ENCODE measurements at places on chromosomes 16 and 17. TPM values are rescaled to one million over a fixed set of nuclear protein-coding genes. Genes with fewer than 3 reads are reported as not detected.

SDR42E1 gene
- total RNA-seq: 0.07 TPM

KRTAP3-1 gene
- total RNA-seq: not detected

KRTAP4-9 gene
- not detected for total RNA-seq

CCL17 gene
- not detected for total RNA-seq

MEOX1 gene
- total RNA-seq: 0.14 TPM

ARHGDIG gene
- total RNA-seq: 0.93 TPM

TIMM22 gene
- 19.5 TPM for total RNA-seq

AMFR gene
- 77.4 TPM for total RNA-seq

THAP11 gene
- total RNA-seq: 22.6 TPM

DNA sequence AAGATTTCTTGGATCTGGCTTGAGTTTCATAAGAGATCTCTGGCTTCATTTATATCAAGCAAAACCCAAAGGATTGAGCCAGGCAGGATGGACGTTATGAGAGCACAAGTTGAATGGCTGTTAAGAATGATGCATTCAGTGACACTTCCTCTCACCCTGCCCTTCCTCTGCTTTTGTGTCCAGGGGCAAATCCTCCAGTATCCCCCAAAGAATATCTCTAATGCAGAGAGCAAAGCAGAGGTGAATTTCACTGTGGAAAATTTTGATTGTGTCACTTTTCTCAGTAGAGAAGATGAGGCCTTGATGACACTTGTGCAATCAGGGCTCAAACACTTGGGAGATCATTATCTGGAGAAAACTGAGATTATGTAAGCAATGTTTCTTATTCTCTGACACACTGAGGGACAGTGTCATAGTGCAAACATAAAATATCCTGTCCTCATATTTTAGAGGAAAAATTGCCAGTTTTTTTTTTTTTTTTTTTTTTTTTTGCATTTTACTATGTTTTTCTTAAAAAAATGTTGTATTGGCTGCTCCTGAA is 25.3 kb downstream of the MARCHF10 start:
- H3K4me1 ChIP-seq: no peaks in the 10 kb centered on the region
- H3K27ac ChIP-seq: no peak overlapping the region
- H3K4me3 ChIP-seq: no peak overlapping the region
- no peaks in the 10 kb centered on the region for H3K27me3 ChIP-seq
- DNase-seq: no peak
- no peaks in the 10 kb centered on the region for H3K36me3 ChIP-seq

- no peak for DNase-seq
- peaks cover 41% of the 10 kb centered on the region for H3K4me1 ChIP-seq
These were observed 879 bp upstream of the ACSF2 start for GRCh38 chr17:50424996-50425681.

GRCh38 chr17:64534187-64534586 is 27.4 kb downstream of the CEP95 start:
- peaks cover 37% of the 10 kb centered on the region for H3K36me3 ChIP-seq
- no peaks in the 10 kb centered on the region for H3K4me1 ChIP-seq
- no peaks in the 10 kb centered on the region for H3K27me3 ChIP-seq
- H3K4me3 ChIP-seq: no peak overlapping the region
- H3K27ac ChIP-seq: no peak overlapping the region

GRCh38 chr16:57607676-57608461 is 20.6 kb upstream of the ADGRG1 start:
- H3K27me3 ChIP-seq: no peaks in the 10 kb centered on the region
- H3K27ac ChIP-seq: no peak overlapping the region
- no peaks in the 10 kb centered on the region for H3K4me1 ChIP-seq
- no peaks in the 10 kb centered on the region for H3K36me3 ChIP-seq
- no peak overlapping the region for H3K4me3 ChIP-seq

DNA sequence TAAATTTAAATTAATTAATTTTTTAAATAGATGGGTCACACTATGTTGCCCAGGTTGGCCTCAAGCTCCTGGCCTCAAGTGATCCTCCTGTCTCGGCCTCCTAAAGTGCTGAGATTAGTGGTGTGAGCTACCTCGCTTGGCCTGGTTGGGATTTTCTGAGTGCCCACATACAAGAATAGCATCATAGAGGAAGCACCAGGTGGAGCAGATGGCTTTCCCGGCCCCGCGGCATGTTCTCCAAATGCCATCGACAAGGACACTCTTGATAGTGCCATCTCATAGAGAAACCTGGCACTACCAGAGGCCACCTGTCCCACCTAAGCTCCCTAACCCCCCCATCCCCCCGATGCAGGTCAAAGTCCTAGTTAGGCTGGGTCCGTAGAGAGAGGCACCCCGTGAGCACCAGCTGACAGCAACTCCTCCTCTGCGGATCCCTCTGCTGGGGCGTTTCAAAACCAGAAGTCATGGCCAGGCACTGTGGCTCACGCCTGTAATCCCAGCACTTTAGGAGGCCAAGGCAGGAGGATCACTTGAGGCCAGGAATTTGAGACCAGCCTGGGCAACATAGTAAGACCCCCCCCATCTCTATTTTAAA is 65.9 kb downstream of the DNAH3 start:
- H3K36me3 ChIP-seq: no peaks in the 10 kb centered on the region
- no peaks in the 10 kb centered on the region for H3K4me1 ChIP-seq
- no peak overlapping the region for H3K4me3 ChIP-seq
- no peak for DNase-seq

DNA sequence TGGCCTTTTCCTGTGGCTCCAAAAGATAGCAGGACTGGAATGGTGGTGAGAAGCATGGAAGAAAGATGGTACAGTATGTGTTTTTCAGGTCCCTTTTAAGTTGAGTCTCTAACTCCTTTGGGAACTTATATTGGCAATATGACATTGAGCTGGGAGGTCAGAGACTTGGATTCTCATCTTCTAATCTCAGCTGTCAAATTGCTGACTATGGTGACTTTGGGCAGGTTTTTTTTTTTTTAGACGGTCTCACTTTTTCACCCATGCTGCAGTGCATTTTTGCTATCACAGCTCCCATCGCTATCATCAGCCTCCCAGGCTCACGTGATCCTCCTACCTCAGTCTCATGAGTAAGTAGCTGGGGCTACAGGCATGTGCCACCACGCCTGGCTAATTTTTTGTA is 15.1 kb upstream of the CDK5R1 start:
- H3K4me3 ChIP-seq: no peak overlapping the region
- no peaks in the 10 kb centered on the region for H3K4me1 ChIP-seq

DNA sequence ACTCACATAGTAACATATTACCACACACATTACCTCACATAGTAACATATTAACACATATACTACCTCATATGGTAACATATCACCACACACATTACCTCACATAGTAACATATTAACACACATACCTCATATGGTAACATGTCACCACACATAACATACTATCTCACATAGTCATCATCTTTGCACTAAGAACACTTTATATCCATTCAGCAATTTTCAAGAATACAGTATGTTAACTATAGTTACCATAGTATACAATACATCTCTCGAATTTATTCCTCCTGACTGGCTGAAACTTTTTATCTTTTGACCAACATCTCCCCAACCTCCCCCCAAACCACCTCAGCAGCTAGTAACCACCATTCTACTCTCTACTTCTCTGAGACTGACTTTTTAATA is 7.6 kb downstream of the NUDT7 start:
- DNase-seq: no peak
- no peak overlapping the region for H3K27ac ChIP-seq
- H3K4me3 ChIP-seq: no peak overlapping the region
- no peaks in the 10 kb centered on the region for H3K36me3 ChIP-seq
- H3K27me3 ChIP-seq: no peaks in the 10 kb centered on the region
- H3K4me1 ChIP-seq: no peaks in the 10 kb centered on the region

DNA sequence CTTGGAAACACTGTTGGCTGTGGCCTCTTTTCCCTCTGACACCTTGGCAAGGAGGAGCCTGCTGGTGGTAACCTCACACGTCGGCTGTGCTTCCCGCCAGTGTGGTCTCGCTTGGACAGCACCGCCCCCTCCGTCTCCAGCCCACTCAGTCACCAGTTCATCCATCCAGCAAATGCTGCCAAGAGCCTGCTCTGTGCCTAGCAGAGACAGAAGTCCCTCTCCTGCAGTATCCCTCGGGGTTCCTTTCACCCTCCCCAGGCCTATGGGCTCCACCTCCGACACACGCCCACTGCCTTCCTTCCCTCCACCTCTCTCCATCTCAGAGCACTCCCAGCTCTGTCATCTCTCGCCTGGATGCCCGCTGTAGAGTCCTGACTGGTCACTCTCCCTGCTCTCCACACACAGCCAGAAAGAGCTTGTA is 12.3 kb downstream of the CACNG4 start:
- no peak for DNase-seq
- H3K4me3 ChIP-seq: no peak overlapping the region
- no peaks in the 10 kb centered on the region for H3K36me3 ChIP-seq
- H3K27me3 ChIP-seq: peaks cover 2% of the 10 kb centered on the region
- H3K27ac ChIP-seq: no peak overlapping the region

- no peaks in the 10 kb centered on the region for H3K27me3 ChIP-seq
- peaks cover 20% of the 10 kb centered on the region for H3K4me1 ChIP-seq
- no peak for DNase-seq
- no peak overlapping the region for H3K27ac ChIP-seq
- H3K36me3 ChIP-seq: no peaks in the 10 kb centered on the region
- no peak overlapping the region for H3K4me3 ChIP-seq
These were observed 392.7 kb downstream of the CPPED1 start for GRCh38 chr16:12410837-12411490.

GRCh38 chr16:1561836-1562235 is 28.4 kb downstream of the TMEM204 start:
- no peaks in the 10 kb centered on the region for H3K4me1 ChIP-seq
- no peak overlapping the region for H3K27ac ChIP-seq
- H3K4me3 ChIP-seq: no peak overlapping the region

DNA sequence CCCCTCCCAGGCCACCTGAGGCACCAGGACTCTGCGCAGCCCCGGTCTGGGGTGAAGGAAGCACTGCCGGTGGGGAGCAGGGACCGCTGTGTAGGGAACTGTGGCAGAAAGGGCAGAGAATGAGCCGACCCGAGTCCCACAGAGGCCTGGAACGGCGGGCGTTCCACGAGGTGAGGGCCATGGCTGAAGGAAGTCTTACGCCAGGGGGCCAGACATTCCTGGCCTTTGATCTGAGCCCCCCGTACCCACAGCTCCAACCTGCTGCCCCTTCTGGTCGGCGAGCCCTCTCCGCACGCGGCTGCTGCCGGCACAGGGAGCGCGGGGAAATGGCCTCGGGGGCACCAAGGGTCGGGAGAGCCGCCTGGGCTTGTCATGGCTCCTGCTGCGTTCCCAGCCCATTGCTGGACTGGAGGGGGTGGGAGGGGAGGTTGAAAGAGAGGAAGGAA is 1.4 kb upstream of the WNT3 start:
- no peaks in the 10 kb centered on the region for H3K4me1 ChIP-seq
- no peaks in the 10 kb centered on the region for H3K36me3 ChIP-seq
- DNase-seq: no peak
- no peak overlapping the region for H3K4me3 ChIP-seq

DNA sequence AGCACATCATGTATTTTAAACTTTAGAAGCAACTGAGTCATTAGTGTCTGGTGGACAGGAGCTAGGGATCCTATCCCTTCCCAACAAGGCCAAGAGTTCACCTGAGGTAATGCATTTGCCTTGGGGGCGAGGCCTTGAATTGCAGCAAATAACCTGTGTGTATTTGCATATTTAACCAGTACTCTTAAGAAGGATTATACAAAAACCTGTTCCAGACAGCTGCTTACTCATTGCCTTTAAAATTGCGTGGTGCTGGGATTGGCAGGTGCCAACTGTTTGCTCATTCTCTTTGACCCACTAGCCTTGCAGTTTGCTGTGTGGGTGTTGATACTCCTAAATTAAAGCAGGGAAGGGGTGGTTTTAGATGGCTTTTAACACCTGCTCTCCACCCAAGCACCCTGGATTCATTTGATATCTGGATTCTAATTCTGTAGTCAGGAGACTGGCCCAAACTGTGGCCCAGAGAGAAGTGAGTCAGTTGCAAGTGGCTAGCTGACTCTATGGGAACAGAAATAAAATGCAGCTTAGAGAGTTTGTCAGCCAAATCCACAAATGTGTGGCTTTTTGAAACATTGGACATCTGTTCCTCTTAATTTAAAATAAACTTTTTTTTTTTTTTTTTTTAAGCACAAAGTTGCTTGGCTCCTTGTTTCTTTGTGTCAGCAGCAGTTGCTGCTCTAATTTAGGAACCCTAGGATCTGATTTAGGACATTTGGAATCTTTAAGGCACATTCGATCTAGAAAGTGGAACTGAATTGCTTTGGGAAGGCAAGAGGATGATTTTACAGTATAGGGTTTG is 46.9 kb downstream of the TUBD1 start:
- peaks cover 10% of the 10 kb centered on the region for H3K4me1 ChIP-seq
- peaks cover 2% of the 10 kb centered on the region for H3K36me3 ChIP-seq
- DNase-seq: peak; percentile 74

DNA sequence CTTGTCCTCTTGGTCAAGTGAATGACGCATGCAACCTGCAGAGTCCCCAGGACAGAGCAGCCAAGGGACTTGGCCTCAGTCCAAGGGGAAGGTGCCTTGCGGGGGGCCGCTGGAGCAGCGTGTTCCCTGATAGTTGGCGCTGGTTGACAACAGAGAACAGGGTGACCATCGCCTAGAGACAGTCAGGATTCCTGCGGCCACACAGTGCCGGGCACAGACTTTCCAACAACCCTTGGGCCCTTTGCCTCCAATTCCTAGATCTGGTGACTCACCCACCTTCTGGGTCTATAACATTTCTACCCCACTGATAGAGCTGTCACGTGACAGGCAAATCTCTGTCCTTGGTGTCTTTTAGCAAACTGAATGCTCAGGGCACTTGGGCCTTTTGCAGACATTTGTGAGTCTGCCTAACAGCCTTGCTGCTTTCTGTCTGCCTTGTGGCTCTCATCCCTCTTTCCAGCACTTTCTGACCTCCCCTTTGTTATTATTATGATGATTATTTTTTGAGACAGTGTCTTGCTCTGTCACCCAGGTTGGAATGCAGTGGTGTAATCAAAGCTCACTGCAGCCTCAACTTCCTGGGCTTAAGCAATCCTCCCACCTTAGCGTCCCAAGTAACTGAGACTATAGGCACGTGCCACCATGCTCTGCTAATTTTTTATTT is 11.9 kb upstream of the TEDC2 start:
- no peak overlapping the region for H3K4me3 ChIP-seq
- H3K4me1 ChIP-seq: no peaks in the 10 kb centered on the region
- peaks cover 30% of the 10 kb centered on the region for H3K36me3 ChIP-seq
- no peak for DNase-seq
- no peaks in the 10 kb centered on the region for H3K27me3 ChIP-seq

DNA sequence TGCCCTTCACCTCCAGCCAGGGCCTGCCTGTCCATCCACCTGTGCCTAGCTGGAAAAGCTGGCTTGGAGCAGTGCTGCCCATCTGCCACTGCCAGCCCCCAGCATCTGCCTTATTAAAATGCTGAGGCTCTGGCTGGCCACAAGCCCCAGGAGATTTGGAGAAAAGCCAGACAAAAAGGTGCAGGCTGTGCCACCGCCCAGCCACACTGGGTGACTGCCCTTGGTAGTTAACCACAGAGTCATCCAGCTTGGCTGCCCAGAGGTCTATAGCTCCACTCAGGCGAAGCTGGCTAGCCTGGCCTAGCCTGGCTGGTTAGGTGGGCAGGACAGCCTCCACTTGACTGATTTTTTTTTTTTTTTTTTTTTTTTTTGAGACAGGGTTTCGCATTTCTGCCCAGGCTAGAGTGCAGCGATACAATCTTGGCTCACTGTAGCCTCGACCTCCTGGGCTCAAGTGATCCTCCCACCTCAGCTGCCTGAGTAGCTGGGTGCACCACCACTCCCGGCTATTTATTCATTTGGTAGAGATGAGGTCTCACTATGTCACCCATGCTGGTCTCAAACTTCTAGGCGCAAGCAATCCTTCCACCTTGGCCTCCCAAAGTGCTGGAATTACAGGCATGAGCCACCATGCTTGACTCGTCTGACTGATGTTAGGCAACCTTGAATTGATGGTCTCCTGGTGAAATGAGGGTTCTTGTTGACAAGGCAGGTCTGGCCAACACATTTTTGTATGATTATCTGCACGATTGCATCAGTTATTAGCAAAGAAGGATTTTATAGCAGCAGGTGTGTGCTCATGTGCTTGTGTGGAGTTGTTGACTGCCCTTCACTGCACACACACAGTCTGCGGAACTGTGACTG is 103.8 kb downstream of the RAB11FIP4 start:
- no peak overlapping the region for H3K4me3 ChIP-seq
- no peak for DNase-seq
- no peaks in the 10 kb centered on the region for H3K4me1 ChIP-seq
- no peak overlapping the region for H3K27ac ChIP-seq

Data from endothelial cell of umbilical vein (primary cell).